Activated T-cell treated with anti-CD3 and anti-CD28 coated beads, Interleukin-2, amount 50 U/mL, for 4 hours (primary cell): ENCODE measurements at places on chromosomes 7 and 10.

DNA sequence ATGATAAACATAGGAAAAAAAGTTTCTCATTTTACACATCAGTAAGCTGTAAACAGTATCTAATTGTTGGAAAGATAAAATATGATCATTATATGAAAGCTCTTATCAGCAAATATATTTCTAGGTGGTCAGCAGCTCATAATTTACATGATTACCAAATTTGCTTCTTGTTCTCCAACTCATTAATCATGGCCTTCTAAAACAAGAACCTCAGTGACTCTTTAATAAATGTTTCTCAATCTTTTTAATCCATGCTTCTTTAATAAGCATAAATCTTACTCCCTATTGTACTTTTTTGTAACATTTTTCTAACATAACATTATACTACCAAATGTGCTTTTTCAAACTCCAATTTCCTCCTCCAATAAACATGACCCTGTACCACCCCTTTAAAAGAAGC lies 5.9 kb downstream of the ITGB1 start:
- DNase-seq: no peak

DNA sequence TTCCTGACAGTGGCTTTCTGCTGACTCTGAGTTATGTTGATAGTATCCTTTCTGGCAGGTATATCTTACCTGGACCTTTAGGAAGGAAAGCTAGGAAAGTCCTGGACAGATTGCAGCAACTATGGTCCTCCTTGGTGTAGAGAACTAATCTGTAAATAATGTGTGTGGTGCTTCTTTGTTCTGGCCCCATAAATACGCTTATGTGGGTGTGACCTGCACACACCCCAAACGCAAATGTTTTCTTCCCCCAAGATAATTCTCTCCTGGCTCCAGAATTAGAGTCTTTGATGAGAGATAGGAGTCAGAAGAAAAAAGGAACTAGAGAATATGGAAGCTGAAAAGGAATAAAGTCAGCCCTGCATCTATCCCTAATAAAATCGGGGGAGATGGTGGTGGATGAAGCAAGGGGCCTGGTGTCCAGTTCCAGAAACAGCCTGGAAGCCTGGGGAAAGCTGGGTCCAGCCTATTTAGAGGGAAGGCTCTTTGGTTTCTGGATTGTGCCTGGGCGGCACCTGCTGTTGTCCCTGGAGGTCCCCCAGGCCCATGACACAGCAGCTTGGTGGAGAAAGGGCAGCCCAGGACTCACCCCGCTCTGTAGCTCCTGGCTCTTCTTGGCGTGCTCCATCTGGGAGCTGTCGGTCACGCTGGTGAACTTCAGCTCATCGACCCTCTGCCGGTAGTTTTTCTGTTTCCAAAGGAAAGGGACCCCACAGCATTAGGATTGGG lies 38.2 kb downstream of the NRAP start:
- DNase-seq: no peak

DNA sequence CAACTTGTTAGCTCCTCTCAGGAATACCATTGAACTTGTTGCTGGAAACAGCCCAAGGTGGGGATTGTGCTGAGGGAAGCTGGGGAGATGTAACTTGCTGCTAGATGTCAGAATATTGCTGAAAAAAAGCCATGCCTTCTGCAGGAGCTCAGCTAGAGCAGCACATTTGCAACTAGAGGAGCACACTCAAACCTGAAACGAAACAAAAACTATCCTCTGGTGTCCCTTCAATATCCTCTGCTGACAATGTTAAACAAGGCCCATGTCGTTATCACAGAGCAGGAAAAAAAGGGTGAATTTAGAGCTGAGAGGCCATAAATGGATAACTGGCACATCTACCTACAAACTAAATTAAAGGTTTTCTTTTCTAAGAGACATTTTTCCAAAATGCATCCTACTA lies 53.7 kb upstream of the MACC1 start:
- no peak for DNase-seq

DNA sequence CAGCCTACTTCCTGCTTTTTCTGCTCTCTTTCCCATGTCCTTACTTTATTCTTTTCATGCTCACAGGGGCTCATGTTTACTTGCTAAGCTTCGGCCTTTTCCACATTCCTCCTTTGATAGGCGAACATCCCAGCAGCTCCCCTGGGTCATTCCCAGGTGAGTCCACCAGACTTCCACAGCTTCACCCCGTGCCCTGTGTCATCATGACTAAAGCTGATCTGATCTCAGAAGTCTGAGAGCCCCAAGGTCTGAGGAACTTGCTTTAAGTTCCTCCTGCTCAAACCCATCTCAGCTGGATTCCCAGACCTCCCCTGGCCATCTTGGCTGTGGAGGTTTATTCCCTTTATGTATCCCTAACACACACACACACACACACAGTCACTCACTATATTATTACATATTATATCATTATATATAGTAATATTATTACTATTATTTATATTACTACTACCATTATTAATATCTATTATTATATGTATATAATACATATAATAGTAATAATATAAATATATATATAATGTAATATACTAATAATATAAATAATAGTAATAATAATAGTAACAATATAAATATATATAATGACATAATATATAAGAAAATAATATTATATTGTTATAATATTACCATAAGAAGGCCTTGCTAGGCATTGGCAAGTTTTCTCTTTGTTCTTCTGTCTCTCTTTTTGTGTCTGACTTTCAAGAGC lies 295.9 kb downstream of the PTEN start:
- no peak for DNase-seq

GRCh38 chr7:31493714-31494181 lies 20.1 kb upstream of the ITPRID1 start:
- no peak for DNase-seq

- no peak for DNase-seq
Observed at GRCh38 chr7:77565917-77566316, 28.8 kb downstream of the PTPN12 start.

DNA sequence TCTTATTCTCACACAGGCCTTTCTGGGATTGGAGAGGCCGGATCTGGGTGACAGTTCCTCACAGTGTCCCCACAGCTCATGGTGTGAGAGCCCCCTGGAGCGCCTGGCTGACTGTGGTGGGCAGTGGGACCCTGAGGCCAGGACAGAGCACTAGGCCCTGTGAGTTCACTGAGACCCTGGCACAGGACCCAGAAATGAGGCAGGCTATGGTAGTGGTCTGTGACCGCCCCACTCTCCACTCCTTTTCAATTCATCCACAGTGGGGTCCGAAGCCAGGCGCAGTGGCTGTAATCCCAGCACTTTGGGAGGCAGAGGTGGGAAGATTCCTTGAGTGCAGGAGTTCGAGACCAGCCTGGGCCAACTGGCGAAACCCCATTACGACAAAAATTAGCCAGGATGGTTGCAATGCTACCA lies 95.9 kb upstream of the TNRC18 start:
- DNase-seq: no peak

DNA sequence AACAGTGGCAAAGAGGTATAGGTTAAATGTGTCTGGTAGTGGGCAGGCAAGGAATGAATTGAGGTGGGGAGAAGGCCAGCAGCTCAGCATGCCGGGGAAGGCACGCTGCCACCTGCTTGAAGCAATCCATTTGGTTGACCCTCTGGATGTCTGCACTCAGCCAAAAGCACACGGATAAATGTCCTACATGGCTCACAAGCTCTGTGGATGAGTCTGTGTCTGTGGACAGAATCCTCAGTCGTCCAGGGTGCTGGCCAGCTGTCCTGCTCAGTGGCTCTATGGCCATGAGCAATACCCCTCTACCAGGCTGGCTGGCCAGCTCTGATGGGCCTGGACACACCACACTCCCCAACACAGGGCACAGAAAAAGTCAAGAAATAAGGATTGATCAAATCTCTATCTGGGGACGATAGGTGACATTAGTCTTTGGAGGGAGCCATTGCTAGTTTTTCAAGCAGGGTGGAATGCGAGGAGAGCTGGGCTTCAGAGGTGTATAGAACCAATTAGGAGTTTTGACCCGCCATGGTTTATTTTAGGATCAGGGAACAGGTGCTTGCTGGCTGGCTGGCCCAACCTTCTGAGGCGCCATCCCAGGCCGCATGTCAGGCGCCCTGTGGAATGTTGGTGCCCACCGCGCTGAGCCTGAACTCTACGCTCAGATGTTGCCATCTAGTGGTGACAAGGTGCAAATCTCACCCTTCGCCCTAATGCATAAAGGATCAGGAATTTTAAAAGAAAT lies 493.4 kb downstream of the TNS3 start:
- no peak for DNase-seq

GRCh38 chr7:129136887-129137642 lies 7.4 kb upstream of the TSPAN33 start:
- DNase-seq: no peak

DNA sequence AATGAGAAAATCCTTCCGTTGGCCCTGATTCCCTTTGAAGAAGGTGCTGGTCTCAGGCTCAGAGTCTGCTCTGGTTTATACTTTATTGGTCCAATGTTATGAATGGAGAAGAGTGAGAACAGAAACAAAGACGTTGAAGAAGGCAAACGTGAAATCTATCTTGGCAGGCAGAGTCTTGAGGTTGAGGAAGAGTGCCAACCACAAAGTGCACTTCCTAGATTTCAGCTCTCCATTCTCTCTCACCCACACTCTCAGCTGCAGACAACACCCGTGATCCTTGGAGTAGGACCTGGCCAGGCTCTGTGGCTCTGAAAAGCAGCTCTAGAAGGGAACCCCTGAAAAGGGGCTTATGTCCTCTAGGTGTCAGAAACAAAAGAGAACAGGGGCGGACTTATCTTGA lies 128.9 kb upstream of the PLXNA4 start:
- no peak for DNase-seq

- no peak for DNase-seq
Observed at GRCh38 chr7:131955679-131956078, 399.3 kb upstream of the PODXL start.

DNA sequence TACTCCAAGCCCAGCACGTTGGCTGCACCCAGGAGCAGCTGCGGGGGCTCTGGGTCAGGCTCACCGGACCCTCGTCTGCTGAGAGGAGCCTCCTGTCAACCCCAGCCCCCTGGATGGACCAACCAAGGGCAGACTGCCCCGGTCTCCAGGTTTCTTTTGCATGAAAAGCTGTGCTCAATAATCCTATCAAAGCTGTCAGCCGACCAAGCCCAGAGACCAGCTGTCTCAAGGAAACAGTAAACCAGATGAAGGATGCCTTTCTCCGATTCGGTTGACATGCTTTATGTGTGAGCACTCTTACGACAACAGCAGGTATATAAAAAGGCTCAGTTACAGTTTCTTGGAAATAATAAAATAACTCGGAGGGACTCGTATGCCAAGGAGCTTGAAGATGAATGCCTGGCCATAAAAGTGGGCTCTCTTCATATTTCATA lies 71.6 kb upstream of the BAIAP2L1 start:
- no peak for DNase-seq

DNA sequence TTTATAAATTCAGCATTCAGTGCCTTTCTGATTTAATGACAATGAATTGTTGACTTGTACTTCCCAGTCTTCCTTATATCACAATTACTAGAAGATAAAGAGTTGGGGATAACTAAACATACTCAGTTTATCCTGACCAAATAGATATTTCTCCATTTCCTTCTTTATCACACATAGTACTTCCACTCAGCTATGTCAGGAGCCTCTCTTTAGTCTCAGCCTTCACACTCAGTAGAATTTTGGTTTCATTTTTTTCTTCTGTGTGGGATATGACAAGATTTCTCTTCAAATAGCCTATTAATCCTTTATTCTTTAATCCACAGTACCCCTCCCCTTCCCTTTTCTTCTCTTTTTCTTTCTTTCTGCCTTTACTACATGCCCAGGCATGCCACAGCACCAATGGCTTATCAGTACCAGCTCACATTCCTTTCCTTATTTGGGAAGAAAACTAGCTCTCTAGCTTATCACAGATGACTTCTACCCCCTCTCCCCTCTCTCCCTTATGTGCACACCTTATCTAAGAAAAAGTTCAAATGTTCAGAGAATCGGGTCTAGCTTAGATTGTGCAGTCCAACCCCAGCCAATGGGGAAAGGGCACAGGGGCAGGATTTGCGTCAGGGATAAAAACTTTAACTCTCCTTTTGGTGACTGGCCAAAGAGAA lies 109.0 kb downstream of the PHF14 start:
- no peak for DNase-seq

DNA sequence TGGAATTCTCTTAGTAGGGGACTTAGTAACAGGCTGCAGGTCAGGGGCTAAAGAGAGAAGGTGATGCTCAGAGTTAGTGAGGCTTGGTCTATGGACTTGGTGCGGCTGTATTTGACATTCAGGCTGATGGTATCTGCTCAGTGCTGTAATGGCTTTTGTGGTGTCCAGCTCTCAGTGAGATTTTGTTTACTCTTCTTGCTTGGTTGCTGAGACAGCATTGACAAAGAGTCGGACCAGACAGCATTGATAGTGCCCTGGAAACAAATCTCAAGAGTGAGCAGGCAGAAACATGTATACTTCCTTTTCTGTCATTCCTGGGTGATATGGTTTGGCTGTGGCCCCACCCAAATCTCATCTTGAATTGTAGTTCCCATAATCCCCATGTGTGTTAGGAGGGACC lies 202.0 kb downstream of the STK31 start:
- DNase-seq: no peak

GRCh38 chr10:3876350-3876962 lies 91.4 kb upstream of the KLF6 start:
- no peak for DNase-seq

GRCh38 chr7:1664711-1665548 lies 5.1 kb upstream of the ELFN1 start:
- DNase-seq: peak; percentile 46

- no peak for DNase-seq
Observed at GRCh38 chr10:124072106-124072505, 21.3 kb downstream of the CHST15 start.

DNA sequence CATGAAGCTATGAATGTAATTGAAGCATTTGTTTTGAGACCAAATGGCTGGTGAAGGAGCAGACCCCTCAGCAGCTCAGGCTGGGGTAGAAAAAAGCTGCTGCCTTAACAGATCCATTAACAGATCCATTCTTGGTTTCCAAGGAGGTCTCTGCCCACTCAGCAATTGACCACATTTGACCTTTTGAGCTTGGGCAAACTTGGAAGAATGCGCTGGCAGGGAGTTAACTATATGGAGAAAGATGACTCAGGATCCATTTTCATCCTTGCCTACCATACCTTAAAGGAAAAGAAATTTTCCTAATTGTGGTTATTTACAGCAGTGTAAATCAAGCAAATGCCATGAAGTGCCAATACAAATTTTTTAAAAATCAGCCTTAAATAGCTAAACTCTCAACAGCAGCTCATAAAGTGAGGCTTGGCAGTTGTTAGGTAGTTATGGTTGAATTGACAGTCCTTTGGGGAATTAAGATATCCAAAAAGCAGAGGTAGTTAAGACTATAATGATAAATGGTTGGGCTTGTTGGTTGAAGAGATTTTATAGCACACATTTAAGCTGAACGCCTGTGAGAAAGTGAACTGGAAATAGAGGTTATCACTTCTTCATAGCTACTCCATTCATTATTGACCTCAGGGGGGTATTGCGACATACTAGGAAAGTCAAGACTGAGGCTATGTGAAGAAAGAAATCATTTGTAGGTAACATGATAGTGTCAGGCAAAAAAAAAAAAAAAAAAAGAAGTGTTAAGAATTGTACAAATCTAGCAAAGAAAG lies 83.9 kb downstream of the MKX start:
- no peak for DNase-seq

GRCh38 chr10:29316308-29317026 lies 27.6 kb downstream of the LYZL1 start:
- DNase-seq: no peak

GRCh38 chr7:95180-95862 lies 97.0 kb upstream of the FAM20C start:
- no peak for DNase-seq
